Natural killer cell (primary cell): ENCODE measurements at places on chromosomes 2 and 18.

GRCh38 chr2:3463186-3463835 lies 56.0 kb downstream of the ADI1 start:
- no peak overlapping the region for H3K27ac ChIP-seq
- H3K27me3 ChIP-seq = no peaks in the 10 kb centered on the region
- peaks cover 47% of the 10 kb centered on the region for H3K36me3 ChIP-seq
- H3K4me3 ChIP-seq = no peak overlapping the region

DNA sequence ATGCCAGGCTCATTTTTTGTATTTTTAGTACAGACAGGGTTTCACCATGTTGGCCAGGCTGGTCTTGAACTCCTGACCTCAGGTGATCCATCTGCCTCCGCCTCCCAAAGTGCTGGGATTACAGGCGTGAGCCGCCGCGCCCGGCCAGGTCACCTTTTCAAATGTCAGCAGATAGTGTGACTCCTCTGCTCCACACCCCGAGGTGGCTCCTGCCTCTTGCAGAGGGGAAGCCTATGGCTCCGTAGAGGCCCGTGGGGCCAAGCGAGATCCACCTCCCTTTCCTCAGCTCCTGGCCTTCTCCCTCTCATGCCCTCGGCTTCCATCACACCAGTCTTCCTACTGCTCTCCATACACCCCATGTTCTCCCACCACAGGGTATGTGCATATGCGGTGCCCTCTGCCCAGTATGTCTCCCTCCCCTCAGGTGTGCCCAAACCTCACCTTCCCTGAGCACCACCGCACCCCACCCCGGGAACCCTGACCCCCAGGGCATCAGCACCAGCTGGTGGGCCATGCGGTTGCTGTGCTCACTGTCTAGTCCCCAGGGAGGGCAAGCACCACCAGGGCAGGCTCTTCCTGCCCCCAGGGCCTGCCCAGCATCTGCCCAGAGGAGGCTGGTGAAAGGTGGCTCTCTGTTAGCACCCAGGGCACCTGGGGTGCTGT lies 10.7 kb downstream of the GPR17 start:
- no peaks in the 10 kb centered on the region for H3K27me3 ChIP-seq
- DNase-seq = no peak
- H3K27ac ChIP-seq = no peak overlapping the region
- H3K36me3 ChIP-seq = no peaks in the 10 kb centered on the region

DNA sequence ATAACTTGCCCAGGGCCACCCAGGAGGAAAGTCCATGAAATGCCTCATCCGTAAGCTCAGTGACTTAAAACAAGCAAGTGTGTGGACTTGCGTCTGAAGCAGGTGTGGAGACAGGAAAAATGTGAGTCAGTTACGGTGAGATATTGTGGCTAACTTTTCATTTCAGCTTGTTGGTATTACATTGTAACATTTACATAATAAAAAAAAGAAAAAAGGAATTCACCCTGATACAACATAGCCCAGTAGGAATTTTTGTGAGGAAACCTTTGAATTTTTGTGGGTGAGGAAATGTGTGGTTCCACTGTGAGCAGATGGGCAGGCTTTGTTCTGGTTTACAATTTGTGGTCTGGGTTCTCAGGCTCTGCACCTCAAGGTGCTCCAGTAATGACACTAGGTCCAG lies 33.7 kb upstream of the LYPD6B start:
- no peak overlapping the region for H3K4me3 ChIP-seq
- no peaks in the 10 kb centered on the region for H3K4me1 ChIP-seq
- DNase-seq = no peak
- H3K36me3 ChIP-seq = no peaks in the 10 kb centered on the region
- H3K27ac ChIP-seq = no peak overlapping the region

DNA sequence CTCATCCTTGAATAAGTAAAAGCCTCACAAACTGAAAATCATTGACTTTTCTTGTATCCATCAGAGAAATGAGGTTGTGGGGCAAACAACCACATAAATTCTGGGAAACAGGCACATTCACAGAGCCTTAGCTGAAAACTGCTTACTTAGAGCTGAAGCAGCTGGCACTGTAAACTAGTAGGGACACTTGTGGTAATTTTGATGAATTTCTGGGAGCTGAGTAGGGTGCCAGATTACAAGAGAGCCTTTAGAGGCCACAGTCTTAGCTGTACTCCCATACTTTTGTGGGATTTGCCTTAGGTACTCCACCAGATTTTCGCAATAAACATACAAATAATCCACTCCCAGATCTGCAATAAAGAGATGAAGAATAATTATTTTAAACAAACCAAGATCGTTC lies 315.2 kb downstream of the TMX3 start:
- H3K27me3 ChIP-seq = no peaks in the 10 kb centered on the region
- no peak for DNase-seq
- no peaks in the 10 kb centered on the region for H3K36me3 ChIP-seq
- H3K4me3 ChIP-seq = no peak overlapping the region
- H3K27ac ChIP-seq = no peak overlapping the region

GRCh38 chr2:203484266-203485112 lies 50.6 kb downstream of the RAPH1 start:
- H3K4me1 ChIP-seq = no peaks in the 10 kb centered on the region
- no peaks in the 10 kb centered on the region for H3K27me3 ChIP-seq
- H3K4me3 ChIP-seq = no peak overlapping the region

DNA sequence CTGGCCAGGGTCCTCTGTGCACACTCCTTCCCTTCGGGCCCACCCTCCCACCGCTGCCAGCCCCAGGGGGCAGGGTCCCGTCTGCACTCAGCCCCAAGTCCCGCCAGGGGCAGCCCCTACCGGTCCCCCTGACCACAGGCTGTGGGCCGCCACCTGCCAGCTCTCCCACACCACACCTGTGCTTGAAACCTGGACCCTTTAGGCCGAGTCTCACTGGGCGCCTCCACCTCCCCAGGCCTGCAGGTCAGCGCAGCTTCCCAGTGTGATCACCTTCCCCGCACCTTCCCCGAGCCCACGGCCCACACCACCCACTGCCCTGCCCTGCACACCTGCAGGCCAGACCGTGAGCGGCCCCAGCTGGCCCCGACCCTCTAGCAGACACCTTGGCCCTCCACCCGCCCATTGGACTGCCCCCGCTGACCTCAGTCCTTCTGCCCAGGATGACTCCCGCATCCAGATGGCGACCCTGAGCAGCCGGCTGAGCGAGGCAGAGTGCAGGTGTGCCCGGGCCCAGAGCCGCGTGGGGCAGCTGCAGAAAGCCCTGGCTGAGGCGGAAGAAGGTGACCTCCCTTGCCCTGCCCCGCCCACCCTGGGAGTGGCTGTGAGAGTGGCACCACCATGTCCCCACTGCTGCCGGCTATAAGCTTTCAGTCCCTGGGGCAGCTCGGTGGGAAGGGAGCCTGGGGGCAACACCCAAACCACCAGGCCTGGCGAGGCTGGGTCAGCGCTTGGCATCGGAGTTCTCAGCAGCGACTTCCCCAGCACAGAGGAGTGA lies 31.3 kb upstream of the SNED1 start:
- no peaks in the 10 kb centered on the region for H3K27me3 ChIP-seq
- H3K27ac ChIP-seq = no peak overlapping the region
- peaks cover 5% of the 10 kb centered on the region for H3K4me1 ChIP-seq
- no peak overlapping the region for H3K4me3 ChIP-seq
- DNase-seq = no peak
- H3K36me3 ChIP-seq = no peaks in the 10 kb centered on the region

DNA sequence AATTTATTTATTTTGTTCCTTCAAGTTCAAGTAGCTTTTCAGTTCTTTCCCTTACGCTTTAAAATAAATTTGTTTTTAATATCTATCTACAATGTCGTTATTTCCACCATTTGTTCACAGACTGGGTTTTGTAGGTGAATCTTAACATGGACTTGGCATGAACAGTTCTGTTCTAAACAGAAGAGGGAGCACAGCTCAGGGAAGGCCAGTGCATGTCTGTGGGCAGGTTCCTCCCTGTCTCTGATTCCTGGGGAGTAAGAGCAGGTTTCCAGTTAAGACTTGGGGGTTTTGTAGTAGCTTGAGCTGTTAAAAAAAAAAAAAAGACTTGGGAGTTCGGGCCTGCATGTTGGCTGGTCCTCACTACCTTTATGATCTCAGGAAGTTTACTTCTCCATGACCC lies 11.1 kb downstream of the TTL start:
- no peak overlapping the region for H3K27ac ChIP-seq
- H3K27me3 ChIP-seq = no peaks in the 10 kb centered on the region
- no peaks in the 10 kb centered on the region for H3K4me1 ChIP-seq

DNA sequence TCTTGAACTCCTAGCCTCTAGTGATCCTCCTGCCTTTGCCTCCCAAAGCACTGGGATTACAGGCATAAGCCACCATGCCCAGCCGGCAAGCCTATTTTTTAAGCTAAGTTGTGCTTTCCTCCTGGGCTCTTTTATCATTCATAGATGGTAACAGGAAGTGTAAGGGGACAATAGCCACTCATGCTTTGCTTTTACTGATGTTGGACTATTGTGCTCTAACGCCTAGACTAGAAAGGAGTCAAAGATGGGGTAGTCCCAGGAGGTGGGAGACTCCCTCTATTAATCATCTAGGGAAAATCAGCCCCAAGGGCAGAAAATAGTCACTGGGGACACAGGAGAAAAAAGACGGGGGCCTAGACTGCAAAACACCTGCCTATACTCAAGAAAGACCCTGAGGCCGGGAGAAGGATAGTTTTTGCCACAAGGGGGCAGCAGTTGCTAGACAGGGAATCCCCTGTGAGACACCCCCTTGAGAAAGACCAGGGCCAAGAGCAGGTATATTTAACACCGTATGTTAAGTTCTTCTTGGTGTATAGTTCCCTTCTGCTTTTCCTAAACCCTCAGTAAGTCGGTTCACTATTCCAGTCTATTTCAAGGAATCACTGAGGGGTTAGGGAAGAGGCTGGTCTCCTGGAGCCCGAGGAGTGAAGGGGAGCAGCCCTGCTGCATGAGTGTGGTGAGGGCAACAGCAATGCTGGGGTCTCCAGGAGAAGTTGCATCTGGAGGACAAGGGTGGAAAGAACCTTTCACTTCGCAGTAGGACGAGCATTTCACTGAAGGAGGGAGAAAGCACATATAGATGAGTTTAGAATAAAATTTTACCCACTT lies 2.1 kb upstream of the CXCR1 start:
- H3K4me1 ChIP-seq = peaks cover 47% of the 10 kb centered on the region
- no peak overlapping the region for H3K27ac ChIP-seq
- peak; percentile 85 for DNase-seq
- H3K4me3 ChIP-seq = no peak overlapping the region
- no peaks in the 10 kb centered on the region for H3K27me3 ChIP-seq
- peaks cover 6% of the 10 kb centered on the region for H3K36me3 ChIP-seq

- no peak for DNase-seq
- peaks cover 4% of the 10 kb centered on the region for H3K4me1 ChIP-seq
- no peak overlapping the region for H3K4me3 ChIP-seq
- no peaks in the 10 kb centered on the region for H3K27me3 ChIP-seq
- H3K27ac ChIP-seq = no peak overlapping the region
Observed at GRCh38 chr2:43511199-43511598, 84.6 kb downstream of the THADA start.

DNA sequence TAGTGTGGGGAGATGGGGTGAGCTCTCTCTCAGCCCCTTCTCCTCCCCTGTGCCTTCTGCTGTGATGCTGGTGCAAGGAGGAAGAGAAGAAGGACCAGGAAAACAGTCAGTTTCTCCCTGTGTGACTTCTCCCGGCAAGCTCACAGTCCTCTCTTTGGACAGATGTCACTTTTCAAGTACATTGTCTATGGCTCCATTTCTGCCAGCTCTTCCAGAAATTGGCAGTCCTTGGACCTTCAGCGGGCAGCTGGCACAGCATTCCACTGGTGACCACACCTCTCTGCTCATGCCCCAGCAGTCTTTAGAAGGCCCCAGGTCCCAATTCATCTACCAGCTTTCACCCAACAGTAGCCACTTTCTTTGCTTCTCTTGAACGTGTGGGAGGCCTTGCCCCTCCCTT lies 63.9 kb downstream of the AOX1 start:
- H3K4me3 ChIP-seq = no peak overlapping the region
- H3K27ac ChIP-seq = no peak overlapping the region
- no peaks in the 10 kb centered on the region for H3K36me3 ChIP-seq
- H3K4me1 ChIP-seq = no peaks in the 10 kb centered on the region
- no peaks in the 10 kb centered on the region for H3K27me3 ChIP-seq

DNA sequence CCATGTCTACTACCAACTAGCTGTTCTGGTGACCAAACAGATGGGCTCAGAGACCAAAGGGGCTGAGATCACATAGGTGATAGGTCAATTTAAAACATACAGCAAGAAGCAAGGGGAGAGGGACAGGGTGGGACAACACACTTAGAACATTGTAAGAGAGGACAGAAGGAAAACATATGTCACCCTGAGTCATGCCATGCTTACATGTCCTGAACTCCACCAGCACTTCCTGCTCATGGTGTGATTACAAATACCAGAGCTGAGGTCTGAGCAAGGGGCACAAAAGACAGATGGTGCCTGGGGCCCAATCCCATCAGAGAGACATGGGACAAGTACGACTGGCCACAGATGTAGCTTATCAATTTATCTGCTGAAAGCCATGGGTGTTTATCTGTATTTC lies 28.7 kb upstream of the GALNT14 start:
- no peak for DNase-seq
- H3K27ac ChIP-seq = no peak overlapping the region
- no peaks in the 10 kb centered on the region for H3K4me1 ChIP-seq
- H3K36me3 ChIP-seq = no peaks in the 10 kb centered on the region
- H3K4me3 ChIP-seq = no peak overlapping the region

DNA sequence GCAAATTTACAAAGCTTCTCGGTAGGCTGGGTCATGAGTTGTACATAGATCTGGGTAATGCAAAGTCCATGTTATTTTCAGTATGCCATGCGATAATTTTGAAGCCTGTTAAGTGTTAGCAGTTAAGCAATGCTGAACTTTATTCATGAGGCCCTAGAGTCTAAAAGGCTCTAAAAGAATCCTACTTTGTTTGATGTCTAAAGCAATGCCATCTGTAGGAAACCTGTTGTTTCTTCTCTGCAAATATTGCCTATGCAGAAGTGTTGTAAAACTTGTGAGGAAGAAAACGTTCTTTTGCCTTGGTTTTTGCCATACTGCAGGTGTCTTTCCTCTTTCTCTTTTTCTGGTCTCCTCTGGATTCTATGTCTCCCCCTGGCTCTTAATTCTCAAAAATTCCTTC lies 9.1 kb downstream of the ARHGAP15 start:
- H3K4me3 ChIP-seq = no peak overlapping the region
- H3K27me3 ChIP-seq = no peaks in the 10 kb centered on the region
- H3K4me1 ChIP-seq = peaks cover 14% of the 10 kb centered on the region
- no peak for DNase-seq
- no peak overlapping the region for H3K27ac ChIP-seq

- no peak overlapping the region for H3K27ac ChIP-seq
- no peak for DNase-seq
- no peak overlapping the region for H3K4me3 ChIP-seq
- H3K36me3 ChIP-seq = no peaks in the 10 kb centered on the region
- no peaks in the 10 kb centered on the region for H3K4me1 ChIP-seq
Observed at GRCh38 chr2:235206980-235207579, 255.3 kb downstream of the SH3BP4 start.

- no peak for DNase-seq
- no peaks in the 10 kb centered on the region for H3K36me3 ChIP-seq
- H3K27ac ChIP-seq = no peak overlapping the region
- H3K4me1 ChIP-seq = no peaks in the 10 kb centered on the region
Observed at GRCh38 chr18:39486268-39486667, 1920.7 kb upstream of the CELF4 start.
